Activated CD4-positive, alpha-beta T cell treated with anti-CD3 and anti-CD28 coated beads, Interleukin-10, Interleukin-2, amounts not matched to agents 100 ng/mL and 50 ng/mL, durations not matched to agents 16 hours and 8 hours (primary cell): ENCODE measurements at places on chromosomes 12 and 14.

DNA sequence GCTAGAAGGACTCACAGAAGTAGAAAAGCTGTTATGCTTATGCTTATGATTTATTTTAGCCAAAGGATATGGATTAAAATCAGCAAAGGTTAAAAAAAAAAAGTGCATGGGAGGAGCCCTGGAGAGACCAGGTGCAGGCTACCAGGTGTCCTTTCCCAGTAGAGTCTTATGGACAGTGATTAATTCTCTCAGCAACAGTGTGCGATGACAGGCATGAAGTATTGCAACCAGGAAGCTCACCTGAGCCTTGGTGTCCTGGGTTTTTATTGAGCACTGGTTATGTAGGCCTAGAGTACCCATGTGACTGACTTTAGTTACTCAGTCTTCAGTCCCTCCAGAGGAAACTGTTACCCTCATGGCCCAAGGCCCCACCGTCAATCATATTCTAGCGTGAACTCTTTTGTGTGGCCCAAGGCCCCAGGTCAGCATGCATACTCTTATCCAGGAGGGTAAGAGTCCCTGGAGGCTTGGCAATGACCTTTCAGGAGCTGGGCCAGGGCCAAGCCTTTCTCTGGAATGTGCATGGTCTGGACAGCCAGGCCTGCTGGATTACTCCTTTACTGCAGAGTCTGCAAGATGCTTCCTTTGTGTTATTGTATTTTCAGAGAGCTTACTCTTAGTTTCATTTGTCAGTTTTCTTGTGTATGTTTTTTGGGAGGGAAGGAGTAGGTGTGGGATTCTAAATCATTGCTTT is 69.6 kb upstream of the RD3L start:
- DNase-seq, result no peak

- no peak for DNase-seq
Observed at GRCh38 chr12:77761286-77761685, 69.4 kb upstream of the NAV3 start.

- DNase-seq, result peak; percentile 8
Observed at GRCh38 chr14:52185178-52185577, 82.3 kb upstream of the PTGDR start.

- no peak for DNase-seq
Observed at GRCh38 chr12:75881920-75882319, 149.7 kb downstream of the PHLDA1 start.

DNA sequence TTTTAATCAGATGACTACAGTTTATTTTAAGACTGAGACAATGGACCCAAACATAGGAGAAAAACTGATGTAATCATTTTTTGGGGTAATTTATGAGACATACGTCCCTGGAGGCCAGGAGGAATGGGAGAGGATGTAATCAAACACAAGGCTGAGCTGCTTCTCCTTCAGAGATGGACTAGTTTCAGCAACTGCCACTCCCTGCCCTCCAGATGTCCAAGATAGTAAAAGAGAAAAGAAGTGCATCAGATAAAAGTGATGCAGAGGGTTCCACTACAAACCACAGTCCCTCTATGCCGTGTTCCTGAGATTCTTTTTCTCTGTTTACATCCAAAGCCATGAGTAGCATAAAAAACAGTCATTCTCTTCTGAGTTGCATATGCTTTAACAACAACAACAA is 101.1 kb downstream of the DACT1 start:
- no peak for DNase-seq
